ENCODE measurements at places on chromosomes 7 and 10.

GRCh38 chr10:93063144-93063976, 2.8 kb downstream of the CYP26C1 start:
- DNase-seq = peak; percentile 23

DNA sequence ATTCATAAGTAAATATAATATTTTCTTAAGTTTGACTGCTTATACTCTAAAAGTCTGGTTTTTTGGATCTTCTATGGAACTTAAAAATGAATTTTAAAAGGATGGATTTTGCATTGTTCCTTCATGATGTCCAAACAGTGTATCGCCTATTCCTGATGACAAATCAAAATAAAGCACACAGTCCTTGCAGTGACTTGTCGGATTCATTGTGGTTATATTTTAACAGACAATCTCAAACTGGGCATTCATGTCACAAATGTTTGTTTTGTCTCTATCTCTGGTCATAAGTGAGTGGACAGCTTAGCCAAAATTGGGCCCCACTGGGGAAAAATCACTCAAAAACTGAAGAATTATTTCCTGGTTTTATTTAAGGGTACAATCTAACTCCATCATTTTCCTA, 74.8 kb downstream of the LMBR1 start:
- no peak for DNase-seq

DNA sequence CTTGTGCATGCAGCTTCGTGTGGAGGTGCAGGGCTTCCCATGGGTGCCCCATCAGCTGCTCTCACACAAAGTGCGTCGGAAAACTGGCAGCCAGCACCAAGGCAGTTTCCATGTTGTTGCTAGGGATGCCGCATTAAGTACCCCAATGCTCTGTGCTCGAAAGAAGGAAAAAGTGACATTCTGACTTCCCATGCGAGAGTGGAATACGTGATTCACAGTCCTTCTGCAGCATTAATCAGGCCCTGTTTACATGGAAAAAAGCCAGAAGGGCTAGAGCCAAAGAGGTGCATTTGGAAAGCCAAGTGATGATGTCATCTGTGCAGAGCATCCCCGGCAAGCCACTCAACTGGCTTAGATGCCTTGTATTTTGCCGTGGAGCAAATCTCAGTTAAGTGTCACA, 258.3 kb downstream of the GATA3 start:
- no peak for DNase-seq

DNA sequence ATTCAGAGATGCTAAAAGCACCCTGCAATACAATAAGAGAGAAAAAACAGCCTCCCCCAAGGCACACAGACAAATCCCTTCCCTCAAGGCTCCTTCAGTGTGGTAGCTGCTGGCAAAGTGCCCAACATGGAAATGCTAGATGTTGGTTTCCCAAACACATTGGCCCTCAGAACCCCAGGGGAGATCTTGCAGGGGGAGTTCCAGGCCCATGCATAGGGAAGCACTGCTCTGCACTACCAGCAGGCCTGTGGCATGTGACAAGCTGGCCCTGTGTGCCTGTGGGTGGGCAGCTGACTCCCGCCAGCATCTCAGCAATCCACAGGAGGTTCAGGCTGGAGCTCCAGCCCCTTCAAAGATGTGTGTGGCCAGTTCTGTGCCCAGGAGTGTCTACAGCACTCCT, 16.8 kb upstream of the CSGALNACT2 start:
- no peak for DNase-seq

DNA sequence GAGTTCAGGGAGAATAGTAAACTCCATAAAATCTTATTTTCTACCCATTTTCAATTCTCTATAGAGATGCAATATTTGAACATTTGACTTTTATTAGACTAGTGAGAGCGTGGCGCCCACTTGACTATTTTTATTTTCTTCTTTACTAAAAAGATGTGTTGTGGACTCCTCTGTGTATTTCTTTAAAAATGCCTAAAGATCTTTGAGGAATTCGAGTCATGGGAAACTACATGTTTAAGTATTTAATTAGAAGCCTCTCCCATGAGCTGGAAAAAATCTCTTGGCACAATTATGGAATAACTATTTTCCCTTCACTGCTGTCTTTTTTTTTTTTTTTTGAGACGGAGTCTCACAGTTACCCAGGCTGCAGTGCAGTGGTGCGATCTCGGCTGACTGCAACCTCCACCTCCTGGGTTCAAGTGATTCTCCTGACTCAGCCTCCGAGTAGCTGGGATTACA, 124.2 kb downstream of the ARHGAP12 start:
- DNase-seq = no peak

DNA sequence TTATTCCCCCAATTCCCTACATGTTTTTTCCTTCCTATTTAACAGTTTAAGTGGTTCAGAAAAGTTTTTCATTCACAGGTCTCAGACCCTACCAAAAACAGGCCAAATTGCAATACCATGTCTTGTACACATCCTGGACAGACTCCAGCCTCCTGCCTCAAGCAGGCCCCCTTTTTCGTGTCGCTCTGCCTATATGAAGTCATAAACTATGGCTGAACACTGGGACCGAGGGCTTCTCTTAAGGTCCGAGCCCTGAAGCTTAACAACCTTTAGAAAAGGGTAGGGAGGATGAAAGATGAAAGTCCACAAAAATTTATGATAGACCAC, 1.4 kb downstream of the FBXW4 start:
- DNase-seq = peak; percentile 76

DNA sequence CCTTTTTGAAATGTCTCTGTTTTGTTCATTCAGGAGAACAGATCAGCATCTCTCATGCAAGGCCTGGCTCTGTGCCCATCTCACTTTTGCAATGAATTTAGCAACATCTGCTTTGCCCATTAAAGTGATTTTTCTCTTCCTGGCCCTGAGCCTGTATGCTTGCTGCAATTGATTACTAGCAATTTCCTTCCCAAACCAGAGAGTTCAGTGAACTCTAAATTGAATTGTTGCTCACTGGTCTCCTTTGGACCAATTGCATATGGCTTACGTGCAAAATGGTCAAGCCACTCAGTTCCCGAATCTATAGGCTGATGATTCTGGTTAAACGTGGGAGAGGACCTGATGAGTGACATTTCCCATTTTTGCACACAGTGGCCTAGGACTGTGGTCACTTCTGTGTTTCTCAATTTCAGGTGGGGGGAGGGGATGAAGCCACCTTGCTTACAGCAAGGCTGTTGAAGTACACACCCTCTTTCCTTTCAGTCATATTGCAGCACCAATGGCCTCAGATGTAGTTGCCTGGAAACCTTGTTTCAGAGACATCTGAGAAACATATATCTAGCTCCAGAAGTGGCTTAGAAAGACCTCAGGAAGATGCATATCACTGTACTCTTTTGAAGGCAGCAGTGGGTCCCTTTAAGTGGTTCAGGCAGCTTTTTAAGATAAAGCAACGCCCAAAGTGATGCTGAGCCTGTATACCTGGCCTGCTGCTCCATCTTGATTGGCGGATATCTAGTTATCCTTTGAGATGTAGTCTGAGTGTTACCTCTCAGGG, 201.4 kb downstream of the PTEN start:
- DNase-seq = no peak

- no peak for DNase-seq
Measured at GRCh38 chr10:119377958-119378736, 164.4 kb downstream of the RGS10 start.

DNA sequence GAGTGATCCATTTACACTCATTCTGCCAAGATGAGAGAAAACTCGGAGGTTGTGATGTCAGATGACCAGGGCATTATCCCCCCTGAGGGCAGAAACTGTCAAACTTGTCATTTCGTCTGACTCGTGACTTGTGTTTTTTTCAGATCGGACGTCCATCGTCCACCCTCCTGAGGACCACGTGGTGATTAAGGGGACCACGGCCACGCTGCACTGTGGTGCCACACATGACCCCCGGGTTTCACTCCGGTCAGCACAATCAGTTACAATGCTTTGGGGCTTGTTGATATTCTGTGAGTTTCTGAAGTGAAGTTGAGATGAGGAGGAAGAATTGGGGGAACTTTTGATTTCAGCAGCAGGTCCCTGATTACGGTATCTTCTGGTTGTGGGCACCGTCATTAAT, 670.3 kb downstream of the SDK1 start:
- DNase-seq = no peak

DNA sequence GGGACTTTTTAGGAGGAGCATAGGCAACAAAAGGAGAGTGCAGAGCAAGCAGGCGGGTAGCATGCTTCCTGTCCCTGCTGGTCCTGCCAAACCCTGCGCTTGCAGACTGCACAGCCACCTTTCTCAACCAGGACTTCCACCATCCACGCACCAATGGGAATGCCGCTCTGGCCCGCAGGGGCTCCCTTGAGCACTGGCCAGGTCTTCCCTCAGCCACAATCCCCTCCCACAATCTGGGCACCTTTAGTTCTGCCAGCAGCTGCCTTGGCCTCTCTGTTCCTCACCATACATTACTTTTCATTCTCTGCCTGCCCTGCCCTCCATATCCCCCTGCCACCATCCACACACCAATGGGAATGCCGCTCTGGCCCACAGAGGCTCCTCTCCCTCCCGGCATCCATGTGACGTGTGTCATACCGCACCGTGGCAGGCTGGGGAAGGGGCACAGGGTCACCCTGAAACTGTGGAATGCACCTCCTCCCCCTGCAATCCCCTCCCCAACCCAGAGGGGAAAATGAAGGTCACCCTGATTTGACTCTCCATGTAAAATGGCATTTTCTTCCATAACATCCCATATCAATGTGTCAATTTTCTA, 97.3 kb upstream of the MACROH2A2 start:
- DNase-seq = no peak

GRCh38 chr7:152664636-152665035, 11.3 kb downstream of the XRCC2 start:
- DNase-seq = no peak

GRCh38 chr7:149670288-149670687, 103.1 kb downstream of the ZNF467 start:
- peak; percentile 2 for DNase-seq

- DNase-seq = no peak
Measured at GRCh38 chr7:159051916-159052315, 92.8 kb downstream of the VIPR2 start.

DNA sequence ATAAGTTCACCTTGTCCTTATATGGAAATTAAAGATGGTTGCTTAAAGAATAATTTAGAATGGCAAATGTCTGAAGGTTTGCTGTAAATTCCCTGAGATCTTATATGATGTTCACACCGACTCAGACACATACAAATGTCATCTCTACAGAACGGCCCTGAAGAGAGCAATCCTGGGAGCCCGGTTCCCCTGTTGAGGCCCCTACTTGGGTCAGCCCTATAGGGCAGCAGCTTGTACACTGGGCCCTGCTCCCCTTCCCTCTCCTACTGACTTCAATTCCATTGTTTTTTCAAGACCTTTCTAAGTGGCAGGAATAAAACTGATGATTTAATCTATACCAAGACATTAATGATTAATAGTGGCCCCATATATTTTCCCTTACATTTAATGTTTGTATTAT, 813.3 kb upstream of the C7orf33 start:
- no peak for DNase-seq

GRCh38 chr7:44639671-44640321, 33.4 kb downstream of the OGDH start:
- peak; percentile 85 for DNase-seq

- peak; percentile 26 for DNase-seq
Measured at GRCh38 chr7:27962273-27962672, 218.3 kb downstream of the JAZF1 start.

GRCh38 chr10:3040069-3040468, 27.3 kb upstream of the PFKP start:
- DNase-seq = no peak

DNA sequence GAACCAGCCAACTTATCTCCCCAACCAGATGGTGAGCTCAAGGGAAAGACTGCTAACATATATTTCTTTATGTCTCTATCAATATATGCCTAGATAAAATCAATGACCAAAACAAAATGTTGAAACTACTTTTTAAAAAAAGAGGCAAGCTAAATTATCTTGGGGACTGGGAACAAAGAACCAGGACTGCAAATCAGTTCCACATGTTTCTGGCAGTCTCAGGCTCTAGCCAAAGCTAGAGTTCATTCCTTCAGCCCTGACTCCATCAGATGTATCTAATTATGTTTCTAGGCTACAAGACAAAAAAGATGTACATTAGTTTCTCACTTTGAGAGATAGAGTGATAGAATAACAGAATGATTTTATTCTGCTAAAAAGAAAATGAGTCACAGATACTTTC, 1290.3 kb upstream of the SORCS1 start:
- no peak for DNase-seq

DNA sequence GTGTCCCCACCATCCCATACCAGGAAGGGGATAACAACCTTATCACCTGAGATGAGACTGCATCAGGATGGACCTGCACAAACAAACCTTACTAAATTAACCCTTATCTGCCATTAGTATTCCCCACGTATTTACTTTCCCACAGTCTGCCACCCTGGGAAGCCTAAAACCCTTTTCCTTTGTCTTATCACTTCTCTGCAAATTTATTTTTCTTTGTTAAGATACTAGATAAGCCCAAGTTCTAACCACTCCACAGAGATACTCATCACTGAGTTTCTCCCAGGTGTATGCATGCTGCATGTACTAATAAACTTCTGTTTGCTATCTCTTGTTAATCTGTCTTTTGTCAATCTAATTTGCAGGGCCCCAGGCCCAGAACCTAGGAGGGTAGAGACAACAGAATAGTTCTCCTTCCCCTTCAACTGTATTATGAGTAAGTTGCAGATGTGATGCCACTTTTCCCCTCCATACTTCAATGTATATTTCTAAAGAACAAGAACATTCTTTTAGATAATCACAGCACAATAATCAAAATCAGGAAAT, 66.0 kb downstream of the ELMO1 start:
- no peak for DNase-seq

- peak; percentile 38 for DNase-seq
Measured at GRCh38 chr7:66170309-66171231, 34.6 kb upstream of the TPST1 start.

GRCh38 chr10:97543025-97543546, 29.5 kb upstream of the ANKRD2 start:
- peak; percentile 99 for DNase-seq

- DNase-seq = no peak
Measured at GRCh38 chr7:148299350-148300276, 291.0 kb upstream of the C7orf33 start.

GRCh38 chr7:141295367-141295895, 221.6 kb downstream of the TMEM178B start:
- no peak for DNase-seq

All from ELR (cell line).